ENCODE measurements at places on chromosomes 13 and 19. TPM values are rescaled to one million over a fixed set of nuclear protein-coding genes. Genes with fewer than 3 reads are reported as not detected.

GRCh38 chr13:64480672-64481071 is 2749.5 kb downstream of the PCDH9 start:
- DNase-seq = no peak

DNA sequence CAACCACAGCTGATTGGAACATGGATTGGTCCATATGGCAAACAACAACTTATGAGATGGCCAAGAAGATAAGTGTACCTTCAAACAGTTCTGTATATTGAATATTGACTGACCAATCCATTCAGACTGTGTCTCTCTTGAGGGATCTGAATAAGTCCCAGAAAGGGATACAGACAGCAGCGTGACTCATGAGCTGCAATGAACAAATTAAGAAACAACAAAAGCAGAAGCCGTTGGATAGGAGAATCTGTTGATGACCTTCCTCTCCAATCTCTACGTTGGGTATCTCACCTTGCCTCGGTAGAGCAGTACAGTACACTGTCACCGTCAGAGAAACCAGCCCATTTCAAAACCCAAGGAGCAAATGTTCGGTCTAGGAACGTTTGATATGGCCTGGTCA is 21.3 kb downstream of the MBD3L2B start:
- no peak for DNase-seq

NTN5 gene
- total RNA-seq = not detected

PTH2 gene
- total RNA-seq = not detected

SLITRK6 gene
- 3.1 TPM for total RNA-seq
